ENCODE measurements at places on chromosomes 2 and 18. TPM values are rescaled to one million over a fixed set of nuclear protein-coding genes. Genes with fewer than 3 reads are reported as not detected.
A peak's percentile ranks its signal among the peaks of the same experiment; 100 is the strongest.

The RIT2 gene
- total RNA-seq, result not detected

The MC4R gene
- not detected for total RNA-seq

The IFIH1 gene
- 13.9 TPM for total RNA-seq

The GKN2 gene
- not detected for total RNA-seq

The AQP12B gene
- not detected for total RNA-seq

The KCNJ13 gene
- not detected for total RNA-seq

The ONECUT2 gene
- total RNA-seq, result 0.32 TPM

The GRB14 gene
- 21.7 TPM for total RNA-seq

The C2orf72 gene
- not detected for total RNA-seq

GRCh38 chr2:168528469-168528868 is 72.4 kb downstream of the CERS6 start:
- DNase-seq, result no peak

- DNase-seq, result no peak
Measured at GRCh38 chr2:159902722-159903121, 104.7 kb upstream of the CD302 start.

GRCh38 chr2:238551091-238551490 is 124.4 kb downstream of the ASB1 start:
- DNase-seq, result no peak

DNA sequence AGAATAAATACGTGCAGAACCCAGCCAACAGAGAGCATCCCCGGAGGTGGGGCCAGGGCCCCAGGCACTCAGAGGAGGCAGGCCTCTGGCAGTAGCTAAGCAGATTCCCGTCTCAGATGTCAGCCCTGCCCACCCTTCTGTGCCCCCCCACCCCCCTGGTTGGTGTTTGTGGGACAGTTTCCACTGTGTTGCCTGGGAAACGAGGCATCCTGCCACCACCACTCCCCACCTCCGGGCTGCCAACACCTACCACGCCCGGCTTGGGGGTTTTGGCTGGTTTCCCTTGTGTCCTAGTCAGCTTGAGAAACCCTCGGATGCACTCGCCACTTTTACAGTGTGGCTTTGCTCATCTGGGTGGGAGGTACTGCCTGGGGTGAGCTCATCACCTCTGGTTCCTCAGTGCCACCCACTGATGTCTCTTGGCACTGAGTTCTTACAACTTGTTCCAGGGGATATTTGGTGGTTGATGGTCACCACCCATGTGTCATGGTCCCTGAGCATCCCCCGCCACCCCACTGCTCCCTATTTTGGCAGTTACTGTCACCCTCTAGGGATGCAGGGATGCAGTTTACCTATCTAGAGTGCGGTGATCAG is 72.4 kb upstream of the YWHAQ start:
- DNase-seq, result no peak

DNA sequence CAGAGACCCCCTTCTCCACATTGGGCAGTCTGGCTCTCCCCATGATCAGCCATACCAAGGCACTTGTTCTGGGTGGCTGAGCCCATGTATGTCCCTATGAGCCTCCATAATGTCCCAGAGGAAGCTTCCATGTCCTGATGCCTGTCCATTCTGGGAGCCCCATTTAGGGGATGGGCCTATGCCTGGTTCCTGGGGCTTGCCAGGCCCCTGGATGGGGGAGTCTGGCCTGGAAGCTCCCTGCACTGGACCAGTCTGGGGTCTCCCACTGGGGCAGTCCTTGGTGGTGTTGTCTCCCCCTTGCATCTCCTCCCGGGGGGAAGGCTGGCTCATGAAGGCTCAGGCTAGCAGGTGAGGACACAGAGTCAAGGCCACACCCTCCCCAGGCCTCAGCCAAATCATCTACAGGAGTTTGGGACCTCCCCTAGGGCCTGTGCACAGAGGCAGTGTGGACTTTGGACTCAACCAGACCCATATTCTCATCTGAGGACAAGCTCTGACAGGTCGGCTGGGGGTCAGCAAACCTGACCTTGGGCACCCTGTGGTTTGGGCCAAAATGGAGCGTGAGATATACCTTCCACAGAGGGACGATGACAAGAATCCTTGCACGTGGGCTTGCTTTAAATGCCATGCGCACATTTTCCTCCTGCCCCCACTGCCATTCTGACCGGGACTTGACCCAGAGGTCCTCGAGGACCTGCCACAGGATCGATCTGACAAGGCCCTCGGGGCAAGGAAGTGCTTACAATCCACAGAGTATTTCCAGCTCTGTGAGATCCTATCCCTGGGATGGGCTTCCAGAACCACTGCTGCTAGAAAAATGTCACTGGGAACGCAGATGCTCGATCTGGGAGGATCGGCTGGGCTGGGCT is 38.8 kb downstream of the INHBB start:
- DNase-seq, result no peak

DNA sequence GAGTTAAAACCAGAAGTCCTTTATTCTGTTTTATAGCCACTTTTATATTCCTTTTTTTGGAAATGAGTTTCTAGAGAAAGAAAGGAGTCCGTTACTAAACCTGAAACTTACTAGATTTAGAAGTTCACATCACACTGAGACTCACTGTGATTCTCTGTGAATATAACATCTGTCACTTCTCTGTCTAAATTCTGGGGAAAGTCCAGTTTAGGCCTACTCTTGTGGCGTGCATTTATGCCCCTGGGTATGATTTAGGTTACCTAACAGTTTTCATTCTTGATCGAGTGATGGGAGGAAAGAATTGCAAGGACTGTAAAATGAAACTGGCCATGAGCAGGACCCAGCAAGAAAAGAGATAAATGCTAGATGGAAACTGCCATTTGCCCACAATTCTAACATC is 449.6 kb downstream of the SPAG16 start:
- no peak for DNase-seq

GRCh38 chr2:114083717-114084387 is 194.0 kb downstream of the ACTR3 start:
- no peak for DNase-seq

DNA sequence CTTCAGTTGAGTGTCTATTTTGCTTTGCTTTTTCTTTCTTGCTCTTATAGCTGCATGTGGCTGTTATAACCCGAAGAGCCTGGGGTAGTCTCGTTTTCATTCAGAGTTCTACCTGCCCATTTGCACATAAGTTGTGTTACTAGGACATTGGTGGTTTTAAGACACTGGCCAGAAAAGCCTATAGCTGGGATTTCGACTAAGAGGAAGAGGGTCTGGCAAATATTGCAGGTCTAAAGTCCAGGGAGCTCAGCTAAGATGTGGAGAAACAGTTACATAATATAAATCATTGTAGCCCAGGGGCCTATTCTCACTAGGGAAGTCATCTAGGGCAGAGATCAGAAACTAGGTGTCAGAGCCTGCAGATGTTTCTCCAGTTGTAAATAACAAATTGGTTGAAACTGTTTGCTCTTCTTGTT is 120.8 kb downstream of the BABAM2 start:
- no peak for DNase-seq

- no peak for DNase-seq
Measured at GRCh38 chr18:22170421-22171257, 1.2 kb downstream of the GATA6 start.

DNA sequence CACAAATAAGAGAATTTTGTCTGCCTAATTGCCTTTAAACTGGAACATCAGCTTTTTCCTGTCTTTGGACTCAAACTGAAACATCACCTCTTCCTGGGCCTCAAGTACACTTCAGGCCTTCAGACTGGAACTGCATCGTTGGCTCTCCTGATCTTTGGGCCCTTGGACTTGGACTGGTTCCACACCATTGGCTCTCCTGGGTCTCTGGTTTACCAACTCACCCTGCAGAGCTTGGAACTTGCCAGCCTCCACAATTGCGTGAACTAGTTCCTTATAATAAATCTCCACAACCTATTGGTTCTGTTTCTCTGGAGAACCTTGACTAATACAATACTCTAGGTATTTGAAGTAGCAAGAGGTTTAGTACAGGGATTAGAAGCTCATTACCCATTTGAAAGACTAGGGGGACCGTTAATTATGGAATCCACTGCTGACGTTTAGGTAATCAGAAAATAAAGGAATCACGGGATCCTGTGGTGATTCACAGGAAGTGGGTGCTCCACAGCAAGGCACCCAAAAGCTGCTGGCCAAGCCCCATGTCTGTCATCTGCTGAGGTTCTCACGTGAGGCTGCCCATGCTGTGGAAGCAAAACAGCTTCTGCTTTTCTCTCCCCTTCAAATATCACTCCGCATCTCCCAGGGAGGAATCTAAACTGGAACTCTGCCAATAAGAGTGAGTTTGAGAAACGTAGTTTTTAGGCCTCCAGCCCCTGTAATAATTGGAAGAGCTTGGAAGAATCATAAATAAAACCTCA is 20.0 kb upstream of the SGPP2 start:
- DNase-seq, result no peak

DNA sequence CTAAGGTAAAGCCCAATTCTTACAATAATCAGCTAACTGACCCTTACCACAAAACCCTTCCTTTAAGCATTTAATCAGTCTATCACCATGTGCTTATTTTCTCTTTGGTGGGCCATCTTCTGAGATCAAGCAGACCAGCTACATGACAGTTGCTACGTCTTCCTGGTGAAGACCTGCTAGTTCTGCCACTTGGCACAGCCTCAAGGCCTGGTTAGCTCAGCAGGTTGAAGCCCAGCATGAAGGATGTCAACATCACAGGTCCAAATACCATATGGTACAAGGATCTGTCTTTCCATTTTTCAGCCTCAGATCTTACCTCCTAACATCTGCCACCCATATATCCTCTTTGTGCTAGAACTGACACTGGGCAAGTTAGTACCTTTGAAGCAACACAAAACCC is 636.9 kb downstream of the LRP1B start:
- no peak for DNase-seq

DNA sequence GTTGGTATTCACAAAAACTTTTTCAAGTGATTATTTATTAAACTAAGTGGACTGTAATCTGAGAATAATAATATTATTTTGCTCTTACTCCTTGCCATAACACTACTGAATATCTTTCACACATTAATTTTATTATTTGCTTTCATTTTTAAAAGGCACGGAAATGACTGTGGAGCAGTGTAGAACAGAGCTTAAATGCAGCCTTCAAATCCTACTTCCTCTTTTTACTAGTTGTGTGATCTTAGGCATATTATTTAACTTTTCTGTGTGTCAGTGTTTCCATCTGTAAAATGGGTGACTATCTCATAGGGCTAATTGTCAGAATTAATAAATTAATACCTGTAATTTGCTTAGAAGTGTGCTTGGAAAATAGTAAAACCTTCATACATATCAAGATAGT is 55.5 kb upstream of the SLC8A1 start:
- no peak for DNase-seq

- DNase-seq, result peak; percentile 93
Measured at GRCh38 chr18:22559414-22560274, 141.9 kb upstream of the CTAGE1 start.

GRCh38 chr2:161019311-161019710 is 140.9 kb upstream of the TANK start:
- DNase-seq, result no peak

DNA sequence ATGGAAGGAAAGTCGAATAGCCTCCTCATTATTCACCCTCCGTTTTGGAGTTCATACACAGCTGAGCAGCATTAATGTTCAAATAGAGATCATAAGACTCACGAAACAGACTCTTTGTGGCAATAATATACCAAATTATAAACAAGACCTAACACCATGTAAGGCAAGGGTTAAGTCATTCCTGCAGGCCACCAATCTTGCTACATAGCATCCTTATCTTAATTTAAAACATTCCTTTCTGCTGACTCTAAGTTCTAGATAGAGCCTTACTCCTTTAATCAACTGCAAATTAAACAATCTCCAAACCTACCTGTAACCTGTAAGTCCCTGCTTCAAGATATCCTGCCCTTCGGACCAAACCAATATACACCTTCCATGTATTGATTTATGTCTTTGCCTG is 178.0 kb downstream of the PDE11A start:
- no peak for DNase-seq
